G401 (cell line): ENCODE measurements at places on chromosomes 6 and 20.

GRCh38 chr20:46398963-46399362, 7.5 kb downstream of the ELMO2 start:
- peak; percentile 76 for DNase-seq

- DNase-seq: no peak
These were observed 582.5 kb downstream of the DOK5 start for GRCh38 chr20:55057779-55058415.

DNA sequence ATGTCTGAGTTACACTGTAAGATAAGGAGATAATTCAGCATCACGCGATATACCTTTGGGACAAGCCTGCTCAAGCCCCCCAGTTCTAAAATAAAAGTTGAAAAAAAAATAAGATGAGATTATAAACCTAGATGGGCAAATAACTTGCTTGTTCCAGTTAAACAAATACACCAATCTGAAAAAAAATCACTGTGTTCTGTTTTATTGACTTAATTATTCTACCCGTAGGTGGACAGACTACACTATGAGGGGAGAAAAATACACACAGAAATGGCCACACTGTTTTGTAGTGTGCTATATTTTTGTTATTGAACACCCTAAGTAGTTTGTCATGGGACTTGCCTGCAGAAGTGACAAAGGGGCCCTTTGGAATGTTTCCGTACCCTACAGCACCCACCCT, 70.9 kb downstream of the CRYBG1 start:
- no peak for DNase-seq

- peak; percentile 75 for DNase-seq
These were observed 128.0 kb downstream of the PHACTR1 start for GRCh38 chr6:12844284-12845223.

DNA sequence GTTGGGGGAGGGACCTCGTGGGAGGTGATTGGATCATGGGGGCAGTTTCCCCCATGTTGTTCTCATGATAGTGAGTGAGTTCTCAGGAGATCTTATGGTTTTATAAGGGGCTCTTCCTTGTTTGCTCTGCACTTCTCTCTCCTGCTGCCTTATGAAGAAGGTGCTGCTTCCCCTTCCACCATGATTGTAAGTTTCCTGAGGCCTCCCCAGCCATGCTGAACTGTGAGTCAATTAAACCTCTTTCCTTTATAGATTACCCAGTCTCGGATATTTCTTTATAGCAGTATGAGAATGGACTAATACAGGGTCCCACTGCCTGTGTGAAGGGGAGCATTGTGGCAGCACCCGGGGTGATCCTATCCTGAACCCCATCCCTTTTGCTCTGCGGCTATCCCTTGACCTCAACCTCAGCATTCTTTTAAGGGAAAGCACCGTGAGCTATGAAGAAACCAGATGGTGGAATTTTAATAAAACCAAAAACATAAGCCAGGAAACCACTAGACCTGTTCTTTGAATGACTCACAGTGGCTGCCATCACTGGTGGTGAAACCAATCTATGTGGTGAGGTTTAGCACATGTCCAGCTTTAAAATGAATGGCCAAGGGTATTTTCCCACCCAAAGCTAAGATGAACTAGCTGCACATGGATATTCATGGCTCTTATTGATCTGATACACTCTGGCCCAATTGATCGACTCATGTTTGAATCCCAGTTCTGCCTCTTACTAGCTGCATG, 62.2 kb downstream of the ZDHHC14 start:
- DNase-seq: no peak

GRCh38 chr6:7914991-7915789, 4.6 kb upstream of the TXNDC5 start:
- no peak for DNase-seq

DNA sequence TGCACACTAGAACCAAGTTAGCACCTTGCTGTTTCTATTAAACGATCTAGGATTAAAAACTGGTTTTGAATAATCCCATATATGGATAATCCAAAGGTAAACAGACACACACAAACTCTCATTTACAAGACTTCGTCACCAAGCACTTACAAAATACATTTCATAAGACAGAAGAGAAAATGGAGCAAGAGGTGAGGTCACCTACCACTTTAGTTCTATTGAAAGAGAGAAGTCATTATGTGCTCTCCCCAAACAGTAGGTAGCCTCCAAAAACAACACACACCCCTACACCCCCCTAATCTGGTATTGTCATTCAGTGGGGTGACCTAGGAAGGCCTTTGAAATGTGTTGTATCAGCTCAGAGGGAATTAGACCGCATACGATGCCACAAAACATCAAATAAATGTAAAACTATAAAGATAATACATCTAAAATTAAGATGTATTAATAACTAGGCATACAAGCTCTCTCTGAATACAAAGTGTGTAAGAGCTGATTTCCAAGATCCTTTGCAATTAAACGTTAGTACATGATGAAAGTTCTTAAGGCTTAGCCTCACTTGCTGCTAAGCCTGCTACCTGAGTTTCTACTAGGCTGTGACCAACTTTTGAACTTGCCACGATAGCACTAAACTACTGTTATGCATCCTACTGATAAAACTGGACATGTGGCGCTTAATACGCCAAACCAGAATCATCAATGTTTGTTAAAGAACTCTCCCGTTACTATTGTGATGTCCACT, 1.6 kb downstream of the SRPK1 start:
- peak; percentile 43 for DNase-seq

DNA sequence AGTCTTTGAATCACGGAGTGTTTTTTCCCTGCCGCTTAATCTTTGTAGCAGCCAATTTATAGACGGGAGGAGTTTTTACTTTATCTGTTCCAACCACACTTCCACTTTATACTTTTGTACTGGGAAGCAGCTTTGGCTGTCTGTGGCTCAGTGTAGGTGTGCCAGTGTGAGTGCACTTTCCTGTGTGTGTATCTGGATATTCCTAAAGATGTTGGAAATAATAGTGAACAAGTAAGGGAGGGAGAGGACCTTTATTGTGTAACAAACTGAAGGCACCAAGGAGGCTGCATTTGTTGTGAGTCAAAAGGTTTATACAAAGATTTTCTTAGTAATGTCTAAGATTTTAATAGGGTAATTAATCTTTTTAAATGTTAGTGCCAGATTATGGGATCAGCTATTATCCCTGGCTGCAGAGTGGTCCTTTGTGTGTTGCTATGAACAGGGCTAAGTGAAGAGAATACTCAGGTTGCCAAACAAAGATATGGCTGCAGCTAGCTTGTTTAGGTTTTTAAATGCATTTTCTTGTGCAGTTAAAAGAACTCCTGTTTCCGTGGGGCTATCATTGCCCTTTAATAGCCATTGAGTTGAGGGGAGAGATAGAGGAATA, 226.3 kb downstream of the RNF144B start:
- no peak for DNase-seq

DNA sequence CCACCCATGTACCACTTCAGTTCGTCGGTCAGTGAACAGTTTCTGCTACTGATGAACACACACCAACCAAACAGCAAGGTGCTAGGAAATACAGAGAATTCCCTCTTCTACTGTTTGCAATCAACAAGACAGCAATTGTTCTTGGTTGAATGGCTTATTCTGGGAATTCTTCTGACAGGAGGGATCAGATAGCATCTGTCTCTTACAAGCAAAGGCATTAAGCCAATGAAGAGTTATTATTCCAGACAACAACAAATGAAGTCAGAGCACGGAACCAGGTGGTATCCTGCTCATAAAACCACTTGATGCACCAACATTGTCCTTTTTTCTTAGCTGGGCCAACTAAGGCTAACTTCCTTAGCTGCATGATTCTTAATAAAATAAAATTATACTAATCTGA, 37.8 kb downstream of the PTPRK start:
- no peak for DNase-seq

DNA sequence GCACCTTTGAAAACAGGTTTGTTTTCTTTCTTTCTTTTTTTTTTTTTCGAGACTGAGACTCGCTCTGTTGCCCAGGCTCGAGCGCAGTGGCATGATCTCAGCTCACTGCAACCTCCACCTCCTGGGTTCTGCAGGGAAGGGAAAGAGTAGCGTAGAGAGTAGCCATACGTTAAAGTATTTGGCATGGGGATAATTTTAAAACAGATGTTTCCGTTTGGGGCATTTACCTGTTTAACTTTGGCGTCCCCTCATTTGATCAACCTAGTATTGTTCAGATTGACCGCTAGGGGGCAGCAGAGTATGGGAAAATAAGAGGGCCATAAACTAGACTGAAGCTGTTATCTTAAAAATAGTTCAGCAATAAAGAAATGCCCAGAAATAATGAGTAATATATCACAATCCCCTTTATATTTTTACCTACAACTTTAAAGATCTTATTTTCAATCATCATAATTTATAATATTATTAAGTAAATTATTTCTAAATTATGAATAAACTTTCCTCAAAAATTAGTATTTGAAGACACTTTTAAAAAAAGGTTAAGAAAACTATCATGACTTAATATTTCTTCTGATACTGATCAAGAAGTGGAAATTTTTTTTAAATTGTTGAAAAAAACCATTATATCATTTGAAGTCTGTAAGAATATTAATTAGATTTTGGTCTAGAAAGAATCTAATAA, 7.6 kb upstream of the TAAR9 start:
- DNase-seq: peak; percentile 79

GRCh38 chr6:165573671-165574070, 89.4 kb downstream of the PDE10A start:
- peak; percentile 32 for DNase-seq
